DMS79 treated with DMSO at 0.1 percent for 48 hours (cell line): ENCODE measurements at places on chromosomes 4 and X.

GRCh38 chr4:12586242-12587006 is 897.7 kb downstream of the RAB28 start:
- no peak for DNase-seq

DNA sequence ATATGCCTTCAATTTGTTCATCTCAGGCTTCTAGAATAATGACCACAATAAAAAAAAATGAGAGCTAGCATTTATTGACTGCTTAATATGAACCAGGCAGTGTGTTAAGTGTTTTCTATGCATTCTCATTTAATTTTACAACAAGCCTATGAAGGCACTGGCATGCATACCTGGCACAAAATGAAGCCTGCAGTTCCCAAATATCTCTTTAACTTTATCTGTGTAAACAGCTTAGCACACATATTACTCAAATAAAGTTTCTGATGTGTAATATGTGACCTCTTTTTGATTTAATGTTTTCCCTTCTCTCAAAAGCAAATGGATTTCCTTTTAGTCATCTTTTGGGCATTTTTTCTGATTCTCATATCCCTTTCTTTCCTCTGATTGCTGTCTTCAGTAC is 671.8 kb downstream of the PCDH7 start:
- no peak for DNase-seq

DNA sequence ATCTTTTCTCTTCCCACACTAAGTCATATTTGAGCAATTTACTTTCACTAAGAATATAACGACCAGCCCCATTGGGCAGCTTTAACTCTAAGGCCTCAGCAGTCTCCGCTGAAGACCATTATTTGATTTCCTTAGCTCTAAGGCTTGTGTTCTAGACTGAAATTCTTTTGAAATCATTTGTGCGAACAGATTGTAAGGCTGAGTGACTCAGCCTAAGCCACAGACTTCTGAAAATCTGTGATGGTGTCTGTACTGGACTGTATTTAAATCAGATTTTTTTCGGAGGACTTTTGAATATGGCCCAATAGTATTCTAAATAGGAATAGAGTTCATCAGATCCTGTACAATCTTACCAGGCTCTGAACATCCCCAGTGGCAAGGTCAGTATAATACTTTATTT is 150.3 kb upstream of the TECRL start:
- DNase-seq, result no peak

- DNase-seq, result no peak
Observed at GRCh38 chr4:102430461-102430910, 70.7 kb upstream of the NFKB1 start.

DNA sequence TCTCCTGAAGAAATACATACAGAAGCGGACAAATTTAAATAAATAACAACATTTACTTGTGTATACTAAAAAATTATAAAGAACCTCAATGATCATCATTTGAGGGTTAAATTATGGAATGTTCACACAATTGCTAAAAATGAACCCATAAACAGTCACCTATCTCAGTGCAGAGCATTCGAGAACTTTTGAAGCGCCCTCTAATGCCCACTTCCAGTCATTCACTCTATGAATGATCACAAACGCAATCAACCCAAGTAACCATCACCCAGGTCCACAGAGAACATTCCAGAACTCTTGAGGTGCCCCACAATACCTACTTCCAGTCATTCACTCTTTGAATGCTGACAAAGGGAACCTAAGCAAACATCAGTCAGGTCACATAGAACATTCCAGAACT is 103.5 kb upstream of the PLAC1 start:
- no peak for DNase-seq
